ENCODE measurements at places on chromosomes 7 and 10. TPM values are rescaled to one million over a fixed set of nuclear protein-coding genes. Genes with fewer than 3 reads are reported as not detected.

DNA sequence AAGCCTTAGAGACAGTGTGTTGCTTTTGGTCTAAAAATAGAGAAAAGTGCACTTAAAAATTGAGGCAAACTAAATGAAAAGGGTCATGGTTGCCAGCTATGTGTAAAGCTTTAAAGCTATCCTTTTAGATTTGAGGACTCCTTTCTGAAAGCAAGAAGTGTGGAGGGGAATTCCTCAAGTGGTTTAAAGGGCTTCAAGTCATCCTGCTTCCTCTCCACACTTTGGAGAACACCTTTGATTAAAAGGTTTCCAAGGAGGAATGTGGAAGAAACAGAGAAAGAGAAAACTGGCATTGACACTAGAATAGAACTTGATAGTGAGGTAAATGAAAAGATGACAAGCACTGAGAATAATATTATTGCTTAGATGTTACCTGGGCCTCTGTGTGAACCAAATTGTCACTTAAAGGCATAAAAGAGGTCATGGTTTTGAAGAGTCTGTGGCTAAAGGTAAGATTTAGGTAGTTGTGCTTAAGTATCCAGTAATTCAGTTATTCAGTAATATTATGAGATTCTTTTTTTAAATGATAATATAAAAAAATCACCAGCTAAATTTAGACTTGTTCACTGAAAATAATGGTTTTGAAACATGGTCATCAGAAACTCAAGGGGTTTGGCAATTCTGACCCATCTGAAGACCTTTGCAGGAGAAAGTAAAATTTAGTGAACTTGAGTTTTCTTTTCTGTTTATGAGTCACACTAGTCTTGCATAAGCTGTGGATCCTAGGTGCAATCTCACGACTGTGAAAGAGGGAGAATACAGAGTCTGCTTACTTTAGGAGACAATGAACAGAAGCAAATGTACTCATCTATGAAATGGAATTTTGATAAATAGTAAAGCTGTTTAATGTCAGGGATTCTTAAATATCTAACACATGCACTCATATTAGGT, 466.0 kb downstream of the KIF20B start:
- no peak for DNase-seq

Gene ING3
- 12.8 TPM for total RNA-seq

Gene SPDYE5
- total RNA-seq: not detected

- no peak for DNase-seq
Observed at GRCh38 chr10:95756041-95756761, at the start of gene ENTPD1. Gene ENTPD1 (plus strand): TSS chr10:95756163. CDS start chr10:95756240, 77 bp downstream.

Gene IFIT1B
- total RNA-seq: not detected

Gene KCNIP2
- not detected for total RNA-seq

DNA sequence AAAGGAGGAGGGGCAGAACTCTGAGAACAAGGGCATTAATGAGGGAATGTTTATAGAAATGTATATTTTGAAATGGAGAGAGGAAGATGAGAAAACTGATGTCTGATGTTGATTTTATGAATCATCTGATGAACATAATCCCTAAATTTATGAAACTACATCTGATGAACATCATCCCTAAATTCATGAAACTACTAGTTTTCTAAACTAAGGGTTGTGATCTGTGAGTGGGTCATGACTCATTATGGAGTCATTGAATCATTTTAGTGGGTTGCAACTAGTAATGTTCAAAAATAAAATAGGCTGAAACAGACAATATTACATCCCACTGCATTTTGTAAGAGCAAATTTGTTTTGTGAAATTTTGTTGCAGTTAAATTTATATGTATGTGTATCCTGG, 442.6 kb upstream of the TEX47 start:
- no peak for DNase-seq

Gene CYP26C1
- 0.02 TPM for total RNA-seq

Gene GJD4
- not detected for total RNA-seq

GRCh38 chr10:132609211-132609610, 71.6 kb downstream of the INPP5A start:
- DNase-seq: no peak

DNA sequence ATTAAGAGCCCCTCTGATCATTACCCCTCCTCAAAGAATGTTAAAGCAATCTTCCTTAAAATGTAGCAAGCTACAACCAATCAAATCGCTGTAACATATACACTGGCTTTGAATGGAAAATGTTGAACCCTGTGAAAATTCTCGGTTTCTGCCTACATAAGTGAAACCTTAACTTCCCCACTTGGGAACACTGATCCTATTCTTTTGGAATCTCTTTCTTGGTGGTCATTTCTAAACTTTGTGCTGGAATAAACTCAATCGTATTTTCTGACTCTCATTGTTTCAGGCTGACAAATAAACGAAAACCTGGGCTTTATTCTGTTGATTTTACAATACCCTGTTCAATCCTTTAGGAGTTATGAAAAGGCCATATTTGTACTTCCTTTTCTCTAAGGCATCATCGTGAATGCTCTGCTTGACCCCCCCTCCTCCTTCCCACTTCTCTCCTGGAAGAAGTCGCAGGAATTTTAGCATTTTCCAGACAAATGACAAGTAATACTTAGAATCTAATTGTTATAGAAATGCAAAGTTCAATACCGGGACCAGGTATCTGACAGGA, 155.1 kb upstream of the FAM13C start:
- DNase-seq: no peak
